Esophagus mucosa (tissue), 1 donor: ENCODE measurements at places on chromosomes 1 and 21.

DNA sequence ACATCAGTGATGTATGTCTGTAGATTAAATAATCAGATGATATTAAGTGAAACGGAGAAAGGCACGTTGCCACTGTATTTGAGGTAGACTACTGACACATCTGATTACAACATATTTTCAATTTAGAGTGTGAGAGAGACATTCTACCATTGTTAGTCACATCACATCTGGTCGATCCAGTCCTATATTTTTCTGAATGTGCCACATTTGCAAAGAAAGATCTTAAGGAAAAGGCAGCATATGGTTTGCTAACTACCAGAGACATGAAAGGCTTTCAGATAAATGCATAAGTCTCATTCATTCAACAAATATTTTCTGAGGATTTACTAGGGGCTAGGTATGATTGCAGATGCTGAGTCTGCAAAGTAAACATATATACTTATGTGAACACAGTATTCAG lies 114.3 kb upstream of the RUNX1 start:
- ATAC-seq, result peak; percentile 80

- no peak for ATAC-seq
Measured at GRCh38 chr1:40495315-40495903, 13.2 kb upstream of the EXO5 start.

- ATAC-seq, result no peak
Measured at GRCh38 chr1:74053407-74053806, 144.6 kb downstream of the LRRIQ3 start.

DNA sequence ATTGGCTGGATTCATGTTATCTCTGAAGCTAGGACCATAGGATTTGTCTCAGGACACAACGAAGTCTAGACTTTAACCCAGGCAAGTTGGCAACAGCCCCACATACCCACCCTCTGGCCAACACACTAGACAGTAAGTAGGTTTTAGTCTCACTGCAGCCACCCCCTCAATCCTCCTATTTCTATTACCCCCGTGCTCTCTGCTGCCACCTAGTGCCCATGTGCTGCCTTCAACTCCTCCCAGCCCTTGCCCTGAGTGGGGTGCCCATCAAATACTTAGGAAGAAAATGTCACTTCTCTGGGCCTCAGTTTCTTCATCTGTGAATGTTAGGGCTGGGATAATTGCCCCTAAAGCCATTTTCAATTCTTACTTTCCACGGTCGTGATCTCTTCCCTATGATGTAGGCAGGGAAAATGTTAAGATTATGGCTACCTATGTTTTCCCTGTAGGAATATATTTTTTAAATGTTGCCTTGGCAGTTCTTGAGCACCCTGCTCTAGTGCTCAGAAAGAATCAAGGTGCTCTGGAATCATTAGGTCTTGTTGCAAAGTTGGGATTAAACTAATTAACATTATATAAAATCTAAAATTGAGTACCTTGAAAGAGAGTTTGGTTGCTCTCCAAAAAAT lies 213.0 kb downstream of the LMX1A start:
- ATAC-seq, result peak; percentile 50

DNA sequence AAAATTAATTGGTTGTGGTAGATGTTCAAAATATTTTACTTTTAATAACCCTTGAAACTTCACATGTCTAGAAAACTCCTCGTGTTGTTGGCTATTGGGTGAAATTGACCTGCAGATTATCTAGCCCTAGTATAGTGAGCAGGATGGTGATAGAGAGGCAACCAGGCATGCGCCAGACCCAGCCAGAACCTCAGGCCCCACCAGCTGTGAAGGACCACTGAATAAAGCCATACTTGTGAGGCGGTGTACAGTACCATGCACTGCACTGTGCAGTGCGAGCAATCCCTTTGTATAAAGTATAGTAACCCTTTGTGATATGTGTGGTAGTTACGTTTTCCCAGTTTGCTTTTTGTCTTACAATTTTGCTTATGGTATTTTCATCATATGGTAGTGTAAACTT lies 8.5 kb downstream of the TTF2 start:
- no peak for ATAC-seq

DNA sequence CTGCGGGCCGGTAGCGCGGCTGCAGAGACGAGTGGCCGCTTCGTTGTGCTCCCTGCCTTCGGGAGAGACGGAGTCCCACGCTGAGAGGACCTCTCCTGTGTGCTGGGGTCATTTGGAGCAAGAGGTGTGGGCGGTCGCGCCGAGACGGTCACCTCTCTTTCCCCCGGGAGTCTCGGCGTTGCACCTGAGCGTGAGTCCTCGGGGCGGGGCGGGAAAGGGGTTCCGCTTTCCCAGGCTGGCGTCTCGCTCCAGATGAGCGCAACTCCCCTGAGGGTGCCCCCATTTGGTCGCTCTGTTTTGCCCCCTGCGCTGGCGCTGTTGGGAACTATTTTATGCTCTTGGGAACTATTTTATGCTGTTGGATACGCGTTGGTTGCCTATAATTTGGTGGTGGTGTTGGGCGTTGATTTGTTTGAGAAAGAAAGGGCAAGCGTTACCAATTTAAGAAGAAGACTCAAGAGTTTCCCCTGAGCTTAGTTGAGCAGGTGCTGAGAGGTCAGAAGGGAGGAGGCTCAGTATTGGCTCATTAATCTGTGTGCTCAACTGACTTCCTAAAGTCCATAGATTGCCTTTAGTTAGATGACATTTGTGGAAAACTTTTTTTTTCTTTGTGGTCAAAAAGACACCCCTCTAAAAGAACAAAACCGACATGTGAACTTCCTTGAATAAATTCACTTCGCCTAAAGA lies 683 bp downstream of the LRRC8B start:
- peak; percentile 27 for ATAC-seq

- ATAC-seq, result no peak
Measured at GRCh38 chr1:13770743-13771142, 70.8 kb downstream of the PRDM2 start.

DNA sequence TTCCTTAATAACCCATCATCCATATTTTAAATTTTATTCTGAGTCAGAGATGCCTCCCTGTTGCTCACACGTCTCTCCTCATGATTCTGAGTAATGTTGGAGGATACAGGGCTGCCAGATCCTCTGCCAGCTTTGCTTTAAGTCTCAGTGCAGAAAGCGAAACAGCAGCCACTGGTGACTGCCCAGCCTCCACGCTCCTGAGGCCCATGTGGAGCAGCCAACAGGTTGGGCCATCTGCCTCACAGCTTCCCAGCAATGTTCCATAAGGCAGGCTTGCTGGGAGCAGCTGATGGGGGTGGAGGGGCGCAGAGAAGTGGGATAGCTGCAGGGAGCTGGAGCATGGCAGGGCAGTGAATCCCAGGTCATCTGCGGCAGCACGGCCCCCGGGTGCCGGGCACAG lies 104.2 kb downstream of the IGSF21 start:
- ATAC-seq, result no peak
